MCF 10A (cell line): ENCODE measurements at places on chromosomes 5 and 9. TPM values are rescaled to one million over a fixed set of nuclear protein-coding genes. Genes with fewer than 3 reads are reported as not detected.

GRCh38 chr5:132987531-132988408 lies 24.3 kb upstream of the AFF4 start:
- no peaks in the 10 kb centered on the region for H3K36me3 ChIP-seq
- H3K27me3 ChIP-seq, result no peaks in the 10 kb centered on the region
- no peak overlapping the region for H3K4me3 ChIP-seq
- H3K4me1 ChIP-seq, result no peaks in the 10 kb centered on the region
- DNase-seq, result no peak
- H3K27ac ChIP-seq, result no peak overlapping the region

- no peaks in the 10 kb centered on the region for H3K27me3 ChIP-seq
- DNase-seq, result no peak
- H3K4me3 ChIP-seq, result peak overlapping the region; percentile 75
- H3K36me3 ChIP-seq, result peaks cover 51% of the 10 kb centered on the region
Measured at GRCh38 chr5:180801596-180802324, 846 bp downstream of the MGAT1 start.

GRCh38 chr9:121696930-121697329 lies 45.5 kb downstream of the DAB2IP start:
- no peaks in the 10 kb centered on the region for H3K27me3 ChIP-seq
- H3K36me3 ChIP-seq, result no peaks in the 10 kb centered on the region
- H3K27ac ChIP-seq, result no peak overlapping the region

DNA sequence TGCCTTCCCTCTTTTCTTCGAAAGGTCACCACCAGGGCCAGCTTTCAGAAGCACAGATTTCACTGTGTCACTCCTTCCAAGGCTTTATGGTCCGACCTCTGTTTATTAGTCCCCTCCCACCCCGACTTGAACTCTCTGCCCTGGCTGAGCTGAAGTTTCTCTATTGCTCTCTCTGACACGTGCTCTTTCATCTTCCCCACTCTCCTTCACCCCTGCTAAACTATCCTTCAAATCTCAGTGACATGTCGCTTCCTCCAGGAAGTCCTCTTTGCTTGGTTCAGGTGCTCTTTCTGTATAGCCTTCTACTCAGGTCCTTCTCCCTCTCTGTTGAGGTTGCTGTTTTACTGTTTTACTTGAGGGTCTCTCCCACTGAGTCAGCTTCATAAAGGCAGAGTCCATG lies 64.4 kb downstream of the ARHGEF37 start:
- no peak overlapping the region for H3K27ac ChIP-seq
- no peak for DNase-seq
- no peaks in the 10 kb centered on the region for H3K36me3 ChIP-seq
- no peak overlapping the region for H3K4me3 ChIP-seq
- no peaks in the 10 kb centered on the region for H3K27me3 ChIP-seq
- H3K4me1 ChIP-seq, result peaks cover 5% of the 10 kb centered on the region

- no peak overlapping the region for H3K4me3 ChIP-seq
- H3K36me3 ChIP-seq, result no peaks in the 10 kb centered on the region
Measured at GRCh38 chr5:40191150-40191549, 488.6 kb upstream of the PTGER4 start.

DNA sequence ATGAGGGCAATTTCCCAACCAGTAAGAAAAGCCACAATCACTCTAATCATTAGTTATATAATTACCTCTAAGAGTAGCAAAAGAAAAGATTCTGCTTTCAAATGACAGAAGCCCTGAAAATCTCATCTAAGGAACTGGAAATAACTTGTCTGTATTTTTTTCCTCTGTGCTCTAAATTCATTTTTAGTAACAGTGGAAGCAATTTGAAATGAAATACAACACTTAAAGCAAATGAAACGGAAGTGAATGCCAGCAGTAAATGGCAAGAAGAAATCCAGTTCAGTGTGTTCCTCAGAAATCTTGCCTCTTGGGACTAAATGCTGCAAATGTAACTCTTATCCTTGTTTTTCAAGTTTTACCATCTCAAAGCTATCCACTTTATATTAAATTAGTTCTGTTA lies 294.9 kb downstream of the TAF11L14 start:
- H3K4me1 ChIP-seq, result no peaks in the 10 kb centered on the region
- no peak overlapping the region for H3K27ac ChIP-seq
- no peaks in the 10 kb centered on the region for H3K27me3 ChIP-seq
- no peak overlapping the region for H3K4me3 ChIP-seq
- H3K36me3 ChIP-seq, result no peaks in the 10 kb centered on the region

- no peaks in the 10 kb centered on the region for H3K36me3 ChIP-seq
- H3K27me3 ChIP-seq, result peaks cover 28% of the 10 kb centered on the region
- H3K4me3 ChIP-seq, result no peak overlapping the region
- peaks cover 7% of the 10 kb centered on the region for H3K4me1 ChIP-seq
Measured at GRCh38 chr9:135516132-135516860, 4.9 kb upstream of the LCN1 start.

DNA sequence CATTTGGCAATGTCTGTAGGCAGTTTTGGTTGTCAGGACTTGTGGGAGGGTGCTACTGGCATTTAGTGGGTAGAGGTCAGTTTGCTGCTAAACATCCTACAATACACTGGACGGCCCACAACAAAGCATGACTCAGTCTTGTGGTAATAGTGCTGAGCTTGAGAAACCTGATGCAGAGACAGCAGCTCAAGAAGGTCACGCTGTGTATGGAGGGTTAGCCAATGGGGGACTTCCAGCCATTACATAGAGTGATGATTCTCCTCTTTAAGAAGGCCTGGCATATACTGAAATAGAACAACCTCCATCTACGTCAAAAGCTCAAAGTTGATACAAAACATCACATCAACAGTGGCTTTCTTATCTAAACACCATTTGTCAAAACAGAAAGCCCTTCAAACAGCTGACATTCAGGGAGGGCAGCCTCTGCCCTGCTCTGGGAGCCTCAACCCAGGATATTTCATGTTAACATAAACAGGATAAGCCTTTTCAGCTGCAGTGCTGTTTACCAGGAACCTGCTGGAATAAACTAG lies 143.0 kb downstream of the GPBP1 start:
- no peaks in the 10 kb centered on the region for H3K36me3 ChIP-seq
- no peak overlapping the region for H3K4me3 ChIP-seq
- no peak overlapping the region for H3K27ac ChIP-seq
- peaks cover 6% of the 10 kb centered on the region for H3K4me1 ChIP-seq
- DNase-seq, result peak; percentile 85

GRCh38 chr5:124948062-124948753 lies 201.8 kb upstream of the ZNF608 start:
- peaks cover 45% of the 10 kb centered on the region for H3K4me1 ChIP-seq
- peak; percentile 55 for DNase-seq
- H3K27me3 ChIP-seq, result no peaks in the 10 kb centered on the region
- no peak overlapping the region for H3K4me3 ChIP-seq
- H3K27ac ChIP-seq, result peak overlapping the region; percentile 56

SMIM32 gene
- not detected in 2 replicates for total RNA-seq

DNA sequence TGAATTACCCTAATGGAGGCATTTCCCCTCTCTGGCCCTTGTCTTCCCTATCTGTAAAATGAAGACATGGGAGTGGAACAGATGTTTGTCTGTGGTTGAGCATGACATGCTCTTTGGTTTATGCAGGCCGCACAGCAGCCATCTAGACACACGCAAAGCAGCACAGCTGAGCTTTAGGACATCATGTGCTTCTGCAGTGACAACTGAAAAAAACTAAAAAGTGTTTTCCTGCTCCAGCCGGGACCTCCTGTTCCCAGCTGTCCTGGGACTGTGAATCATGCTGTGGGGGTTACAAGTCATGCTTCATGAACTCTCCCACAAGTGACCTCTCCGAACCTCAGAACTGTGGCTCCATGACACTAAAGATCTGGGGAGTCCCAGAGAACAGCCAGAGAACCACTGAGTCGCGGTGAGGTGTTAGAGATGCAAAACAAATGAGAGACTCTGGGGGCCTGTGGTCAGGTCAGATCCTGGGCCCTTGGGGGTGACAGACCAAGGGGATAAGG lies 1.7 kb downstream of the SMIM3 start:
- peak; percentile 56 for DNase-seq
- peak overlapping the region; percentile 91 for H3K27ac ChIP-seq
- H3K36me3 ChIP-seq, result no peaks in the 10 kb centered on the region
- H3K27me3 ChIP-seq, result no peaks in the 10 kb centered on the region
- H3K4me1 ChIP-seq, result peaks cover 50% of the 10 kb centered on the region

RGS3 gene
- total RNA-seq, result 32.1 and 34.8 TPM in 2 replicates

DNA sequence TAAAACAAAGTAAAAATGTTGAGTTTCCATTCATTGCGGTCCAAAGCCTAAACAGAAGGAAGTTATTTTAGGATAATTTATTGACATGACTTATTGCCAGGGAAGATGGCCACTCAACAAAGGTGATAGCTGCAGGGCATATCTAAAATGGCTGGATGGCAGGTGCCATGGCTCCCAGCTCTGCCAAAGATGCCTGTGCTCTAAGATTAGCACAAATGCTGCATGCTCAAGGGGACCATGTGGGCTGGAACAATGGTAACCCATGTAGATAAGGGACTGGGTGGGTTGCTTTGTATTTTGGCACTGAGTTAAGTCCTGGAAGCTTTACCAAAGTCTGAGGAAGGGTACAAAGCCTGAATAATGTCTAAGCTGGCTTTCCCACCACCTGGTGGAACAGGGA lies 95.5 kb upstream of the IFNK start:
- DNase-seq, result no peak
- H3K4me3 ChIP-seq, result no peak overlapping the region
- peaks cover 38% of the 10 kb centered on the region for H3K4me1 ChIP-seq
- no peaks in the 10 kb centered on the region for H3K27me3 ChIP-seq
- no peaks in the 10 kb centered on the region for H3K36me3 ChIP-seq
- H3K27ac ChIP-seq, result no peak overlapping the region
